ENCODE measurements at places on chromosomes 4 and X.

DNA sequence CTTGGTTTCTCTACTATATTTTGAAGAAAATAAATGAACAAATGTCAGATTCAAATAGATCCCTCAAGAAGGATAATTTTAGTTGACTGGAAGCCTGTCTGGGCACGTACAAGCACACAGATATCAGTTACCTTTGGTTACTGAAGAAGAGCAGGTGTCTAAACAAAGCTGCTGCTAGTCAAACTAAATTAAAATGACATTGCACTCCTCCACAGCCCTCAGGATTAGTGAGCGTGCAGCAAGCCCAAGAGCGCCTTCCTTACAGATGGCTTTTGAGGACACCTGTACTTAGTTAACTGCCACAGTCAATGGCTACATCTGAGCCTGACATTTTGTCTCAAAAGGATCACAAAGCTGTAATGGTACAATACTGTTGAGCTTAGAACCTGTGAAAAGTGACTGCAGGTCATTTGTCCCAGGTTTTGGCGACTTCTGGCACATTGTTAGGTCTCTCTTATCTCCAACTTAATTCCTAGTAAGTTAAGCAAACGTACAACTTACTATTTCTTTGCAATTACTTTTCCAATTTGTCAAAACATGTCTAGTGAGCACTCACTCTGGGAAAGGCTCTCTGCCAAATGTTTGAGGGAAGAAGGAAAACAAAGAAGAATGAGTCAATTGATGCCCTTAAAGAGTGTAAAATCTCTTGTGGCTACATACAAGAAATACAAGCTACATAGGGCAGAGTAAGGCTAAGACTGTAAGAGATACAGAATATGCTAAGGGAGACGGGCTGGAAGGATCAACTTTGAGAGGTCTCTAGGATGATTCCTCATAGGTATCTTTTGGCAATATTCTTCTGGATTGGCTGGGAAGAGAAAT is 25.6 kb upstream of the DAPP1 start:
- no peak for DNase-seq

- no peak for DNase-seq
Observed at GRCh38 chr4:18049446-18049845, 27.9 kb upstream of the LCORL start.

GRCh38 chrX:121456315-121456714 is 408.9 kb downstream of the GLUD2 start:
- DNase-seq, result no peak

DNA sequence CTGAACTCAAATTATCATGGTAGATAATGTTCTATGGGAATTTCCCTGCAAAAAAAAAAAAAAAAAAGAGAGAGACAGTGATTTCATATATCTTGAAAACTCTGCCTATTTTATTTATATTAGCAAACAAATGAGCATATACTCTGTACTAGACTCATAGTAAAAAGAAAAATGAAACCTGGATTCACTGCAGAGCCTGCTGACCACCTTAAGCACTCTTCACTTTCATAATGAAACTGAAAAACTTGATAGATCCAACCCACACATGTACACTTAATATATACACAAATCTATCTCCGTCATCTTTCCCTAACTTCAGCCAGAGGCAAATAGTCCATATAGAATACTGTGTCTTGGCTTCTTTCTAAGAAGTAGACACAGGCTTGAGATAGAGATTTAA is 226.1 kb upstream of the KCNIP4 start:
- DNase-seq, result no peak

GRCh38 chrX:14963447-14964236 is 90.4 kb downstream of the MOSPD2 start:
- no peak for DNase-seq

- DNase-seq, result no peak
Observed at GRCh38 chrX:132257116-132257515, 37.9 kb upstream of the RAP2C start.

GRCh38 chr4:146338512-146338911 is 124.2 kb downstream of the REELD1 start:
- DNase-seq, result no peak
